ENCODE measurements at places on chromosomes 13 and 19.

DNA sequence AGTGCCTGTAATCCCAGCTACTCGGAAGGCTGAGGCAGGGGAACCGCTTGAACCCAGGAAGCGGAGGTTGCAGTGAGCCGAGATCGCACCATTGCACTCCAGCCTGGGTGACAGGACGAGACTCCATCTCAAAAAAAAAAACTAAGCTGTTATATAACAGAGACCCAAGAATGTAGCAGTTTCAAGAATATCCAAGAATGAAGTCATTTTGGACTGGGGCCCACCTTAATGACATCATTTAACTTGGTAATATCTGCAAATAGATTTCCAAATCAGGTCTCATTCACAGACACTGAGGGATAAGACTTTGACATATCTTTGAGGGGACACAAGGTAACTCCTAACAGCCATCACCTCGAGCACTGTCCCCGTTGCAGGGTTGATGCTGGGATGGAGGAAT is 36.5 kb upstream of the MRI1 start:
- peak; percentile 68 for DNase-seq

GRCh38 chr13:100298691-100299090 is 209.8 kb downstream of the PCCA start:
- DNase-seq = no peak

GRCh38 chr19:13856497-13856896 is 20.4 kb upstream of the NANOS3 start:
- no peak for DNase-seq

DNA sequence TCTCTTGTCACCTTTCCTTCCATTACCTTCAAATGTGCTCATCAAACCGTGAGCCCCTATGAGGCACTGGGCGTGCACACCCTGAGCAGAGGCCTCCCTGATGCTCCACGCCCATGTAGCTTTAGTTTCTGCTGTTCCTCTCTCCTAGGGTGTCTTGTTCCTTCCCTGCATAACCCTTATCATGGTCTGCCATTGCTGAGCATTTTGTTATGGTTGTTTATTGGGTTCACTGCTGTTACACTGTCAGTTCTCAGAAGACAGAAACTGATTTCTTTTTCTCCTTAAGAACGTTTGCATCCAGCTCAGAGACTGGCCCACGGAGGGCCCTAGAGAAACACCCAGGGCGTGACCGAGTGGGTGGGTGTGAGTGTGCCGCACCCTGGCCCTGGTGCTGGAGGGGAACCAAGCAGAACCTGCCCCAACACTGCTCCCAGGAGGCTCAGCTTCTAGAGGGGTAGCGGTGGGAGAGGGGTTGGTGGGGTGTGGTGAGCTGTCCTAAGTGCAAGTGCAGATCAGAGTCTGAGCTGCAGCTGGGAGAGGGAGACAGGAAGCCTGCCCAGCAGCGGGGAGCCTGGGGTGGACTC is 61.4 kb upstream of the URI1 start:
- DNase-seq = no peak

GRCh38 chr13:113958373-113958772 is 15.5 kb downstream of the C13orf46 start:
- no peak for DNase-seq

DNA sequence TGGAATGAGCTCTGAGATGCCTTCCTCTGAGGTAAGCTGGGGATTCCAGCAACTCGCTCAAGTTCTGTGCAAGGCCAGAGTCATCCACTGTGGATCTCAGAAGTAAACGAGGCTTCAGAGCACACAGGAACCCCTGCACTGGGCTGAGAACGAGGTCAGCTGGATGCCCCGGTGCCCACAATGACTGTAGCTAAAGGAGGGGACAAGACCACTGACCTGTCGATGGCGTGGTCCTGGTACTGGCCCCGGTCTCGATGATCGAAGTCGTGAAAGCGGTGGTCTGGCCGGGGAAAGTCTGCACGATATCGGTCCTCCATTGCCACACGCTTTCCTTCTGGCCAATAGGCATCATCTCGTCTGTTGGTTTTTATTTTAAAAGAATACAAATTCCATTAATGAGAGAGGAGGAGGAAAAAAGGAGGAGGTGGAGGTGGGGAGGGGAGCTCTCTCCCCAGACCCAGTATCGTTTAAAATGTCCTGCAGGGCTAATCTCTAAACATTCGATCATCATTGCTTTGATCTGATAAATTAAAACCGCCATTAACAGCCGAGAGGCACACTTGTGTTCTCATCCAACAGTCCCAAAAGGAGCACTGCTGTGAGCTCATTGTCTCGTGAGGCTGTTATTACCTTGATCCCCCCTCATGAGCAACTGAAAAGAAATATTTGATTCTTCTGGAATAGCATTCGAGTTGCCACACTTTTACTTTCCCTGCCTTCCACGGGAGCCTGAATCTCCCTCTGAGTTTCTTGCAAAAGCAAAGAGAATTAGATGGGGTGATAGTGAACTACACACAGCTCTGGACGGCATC is 25.0 kb upstream of the TINCR start:
- DNase-seq = no peak

DNA sequence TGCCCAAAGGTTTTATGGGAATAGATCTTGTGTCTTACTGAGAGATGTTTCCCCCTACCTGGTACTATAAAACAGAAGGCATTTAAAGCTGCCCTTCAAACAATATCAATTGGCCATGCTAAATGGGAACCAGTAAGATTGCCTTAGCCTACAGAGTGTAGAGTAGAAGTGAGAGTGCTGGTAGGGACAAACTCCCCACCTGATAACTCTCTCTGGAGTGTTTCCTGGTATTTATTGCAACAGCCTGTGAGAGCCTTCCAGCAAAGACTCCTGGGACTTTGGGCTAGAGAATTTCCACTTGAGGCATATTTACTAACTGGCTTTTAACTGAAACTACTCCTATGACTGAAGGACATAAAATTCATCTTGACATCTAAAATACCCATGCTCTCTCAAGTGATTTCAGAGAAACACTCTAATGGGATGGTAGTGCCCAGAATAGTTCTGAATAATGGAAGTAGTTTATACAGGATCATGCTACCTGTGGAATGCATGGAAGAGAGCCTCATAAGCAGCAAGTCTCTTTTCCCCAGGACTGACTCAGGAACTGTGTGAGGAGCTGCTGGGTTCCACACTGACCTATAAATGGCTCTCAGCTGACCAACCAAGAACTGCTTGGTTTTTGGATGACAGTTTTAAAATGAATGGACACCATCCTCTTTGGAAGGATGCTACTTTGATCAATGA is 132.7 kb upstream of the SLITRK5 start:
- DNase-seq = no peak

GRCh38 chr19:49560358-49560900 is 19.9 kb downstream of the NOSIP start:
- DNase-seq = peak; percentile 42

- no peak for DNase-seq
These were observed 332.0 kb downstream of the FGF9 start for GRCh38 chr13:22002893-22003292.

- no peak for DNase-seq
These were observed 799 bp upstream of the C1QTNF9B start for GRCh38 chr13:23898101-23898500.

- no peak for DNase-seq
These were observed 42.7 kb downstream of the KDM4B start for GRCh38 chr19:5011476-5012238.
